ENCODE measurements at places on chromosomes 1 and 21.

GRCh38 chr1:1880617-1881312 lies 10.1 kb downstream of the GNB1 start:
- DNase-seq: no peak

DNA sequence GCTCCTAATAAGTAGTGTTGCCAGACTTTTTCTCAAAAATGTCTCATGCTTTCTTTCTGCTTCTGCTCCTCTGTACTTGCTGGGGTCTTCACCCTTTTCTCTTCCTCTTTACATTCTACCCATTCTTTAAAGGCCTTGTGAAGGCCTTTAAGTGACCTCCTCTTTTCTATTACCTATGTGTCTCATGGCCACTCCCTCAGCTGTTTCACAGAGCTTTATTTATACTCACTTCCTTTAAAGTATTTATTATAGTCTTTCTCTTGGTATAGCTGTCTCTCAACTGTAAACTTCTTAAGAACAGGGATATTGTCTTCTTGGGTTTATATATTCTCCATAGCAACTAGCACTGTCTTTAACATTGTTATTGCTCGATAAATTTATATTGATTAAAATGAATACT lies 792 bp downstream of the GOLPH3L start:
- peak; percentile 2 for DNase-seq

- DNase-seq: no peak
Measured at GRCh38 chr1:84949664-84950063, 47.2 kb downstream of the MCOLN2 start.

DNA sequence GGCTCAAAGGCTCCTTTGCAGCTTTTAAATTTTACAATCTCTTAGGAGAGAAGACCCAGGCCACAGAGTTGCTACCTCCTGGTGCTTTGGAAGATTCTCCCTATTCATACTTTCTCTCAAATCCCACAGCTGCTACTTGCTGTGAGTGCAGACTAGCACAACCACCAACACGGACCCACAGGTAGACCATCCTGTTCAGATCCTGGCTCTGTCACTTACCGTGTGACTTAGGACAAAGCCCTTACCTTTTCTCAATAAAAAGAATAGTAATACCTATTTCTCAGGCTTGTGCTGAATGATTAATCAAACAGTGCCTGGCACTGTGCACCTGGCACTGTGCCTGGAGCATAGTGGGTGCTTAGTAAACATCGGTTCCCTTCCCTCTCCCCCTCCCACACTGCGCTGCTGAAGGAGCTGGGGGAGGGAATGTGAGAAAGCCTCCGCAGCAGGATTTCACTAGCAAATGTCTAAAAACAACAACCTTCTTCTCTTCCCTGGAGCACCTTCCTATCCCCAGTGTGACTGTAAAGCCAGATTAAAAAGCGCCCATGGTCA lies 81.7 kb downstream of the PGM1 start:
- DNase-seq: no peak

DNA sequence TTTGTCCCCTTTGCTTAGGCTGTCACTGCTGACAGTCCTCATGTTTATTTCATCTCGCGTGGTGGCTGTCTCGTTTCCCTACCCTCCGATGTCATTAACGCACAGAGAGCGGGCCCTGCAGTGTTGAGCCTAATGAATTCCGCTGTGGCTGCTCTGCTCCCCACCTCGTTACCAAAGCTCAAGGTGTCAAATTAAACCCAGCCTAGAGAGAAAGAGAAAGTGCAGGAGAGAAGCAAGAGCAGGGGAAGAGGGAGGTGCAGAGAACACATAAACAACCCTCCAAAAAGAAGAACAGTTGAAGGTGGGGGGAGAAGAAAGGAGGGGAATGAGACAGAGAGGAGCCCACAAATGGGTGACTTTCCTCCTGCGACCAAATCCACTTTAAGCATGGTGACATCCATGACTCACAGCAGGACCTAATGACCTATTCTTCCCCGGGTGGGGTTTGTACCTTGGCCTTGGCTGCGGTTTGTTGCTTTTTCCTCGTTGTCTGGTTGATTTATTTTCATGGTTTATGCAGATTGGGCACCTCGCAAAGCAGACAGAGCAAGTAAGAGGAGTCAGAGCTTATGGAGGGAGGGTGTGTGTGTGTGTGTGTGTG lies 92.5 kb downstream of the PBX1 start:
- DNase-seq: peak; percentile 72

DNA sequence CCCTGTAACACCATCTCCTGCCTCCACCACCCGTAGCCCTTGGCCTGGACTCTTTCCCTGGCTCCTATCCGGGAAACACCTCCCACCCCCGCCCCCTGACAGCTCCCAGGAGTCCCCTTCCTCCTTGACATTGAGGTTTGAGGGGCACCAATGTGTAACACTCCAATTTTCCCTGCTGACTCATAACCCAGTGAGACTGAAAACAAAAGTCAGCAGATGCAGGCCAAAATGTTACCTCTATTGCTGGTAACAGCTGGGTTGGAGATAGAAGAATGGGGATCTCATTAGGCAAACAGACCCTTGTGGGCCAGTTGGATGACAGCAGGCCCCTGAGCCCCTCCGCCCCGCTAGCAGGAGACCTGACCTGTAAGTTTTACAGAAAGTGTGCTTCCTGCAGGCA lies 237.2 kb downstream of the KAZN start:
- peak; percentile 76 for DNase-seq

GRCh38 chr1:76278711-76279100 lies 204.2 kb downstream of the ST6GALNAC3 start:
- DNase-seq: no peak

DNA sequence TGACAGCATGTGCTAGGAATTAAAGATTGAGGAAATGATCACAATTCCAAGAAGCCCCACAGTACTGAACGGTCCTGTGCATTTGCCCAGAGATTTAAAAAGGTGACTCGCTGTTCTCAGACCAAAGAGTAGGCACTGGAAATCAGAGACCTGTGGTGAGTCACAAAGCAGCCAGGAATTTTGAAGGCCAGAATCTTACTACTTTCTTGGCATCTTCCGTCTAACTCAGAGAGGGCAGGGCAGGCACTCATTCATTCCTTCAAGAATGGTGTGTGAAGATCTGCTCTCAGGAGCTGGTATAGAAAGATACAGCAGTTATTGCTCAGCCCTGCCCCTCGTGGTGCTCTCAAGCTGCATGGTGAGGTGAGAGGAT lies 57.9 kb downstream of the BRINP2 start:
- peak; percentile 27 for DNase-seq

- no peak for DNase-seq
Measured at GRCh38 chr21:46550116-46550941, 54.6 kb downstream of the S100B start.

GRCh38 chr1:63710761-63711380 lies 62.9 kb upstream of the ROR1 start:
- no peak for DNase-seq

- DNase-seq: peak; percentile 56
Measured at GRCh38 chr1:112877750-112878149, 78.2 kb downstream of the SLC16A1 start.
